ENCODE measurements at places on chromosomes 7 and 10.

- DNase-seq = no peak
These were observed 62.3 kb downstream of the C10orf120 start for GRCh38 chr10:122637376-122637775.

DNA sequence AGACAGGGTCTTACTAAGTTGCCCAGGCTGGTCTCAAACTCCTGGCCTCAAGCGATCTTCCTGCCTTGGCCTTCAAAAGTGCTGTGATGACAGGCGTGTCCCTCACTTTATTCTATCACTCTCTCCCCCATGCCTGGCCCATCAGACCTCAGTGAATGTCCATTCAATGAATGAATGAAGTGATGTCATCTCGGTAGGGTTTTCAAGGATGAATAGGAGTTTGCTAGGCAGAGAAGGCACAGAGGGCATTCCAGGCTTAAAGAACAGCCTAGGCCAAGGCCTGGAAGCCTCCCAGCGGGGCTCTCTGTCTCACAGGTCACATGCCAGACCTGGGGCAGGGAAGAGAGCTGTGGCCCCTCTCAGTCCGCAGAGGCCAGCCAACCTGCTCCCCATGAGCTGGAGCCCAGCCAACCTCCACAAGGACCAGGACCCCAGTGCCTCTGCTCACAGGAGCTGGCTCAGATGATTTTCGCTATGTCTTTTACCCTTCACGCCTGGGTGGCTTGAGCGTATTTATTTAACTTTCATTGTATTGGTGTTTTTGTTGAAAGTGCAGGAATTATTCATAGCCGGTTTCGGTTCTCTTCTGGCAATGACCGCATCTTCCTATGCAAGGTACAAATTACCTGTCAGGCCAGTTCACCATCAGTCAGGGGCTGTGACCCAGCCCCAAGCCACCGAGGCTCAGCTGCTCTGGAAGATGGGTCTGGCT, 11.8 kb upstream of the TNRC18 start:
- no peak for DNase-seq

- DNase-seq = no peak
These were observed 438 bp downstream of the ARID5B start for GRCh38 chr10:61901829-61902444.

- DNase-seq = no peak
These were observed 1.7 kb upstream of the C7orf25 start for GRCh38 chr7:42913591-42913990.

GRCh38 chr10:102434394-102435132, 2.2 kb upstream of the CUEDC2 start:
- no peak for DNase-seq

- no peak for DNase-seq
These were observed 372.1 kb upstream of the MKI67 start for GRCh38 chr10:128498378-128498730.

- DNase-seq = no peak
These were observed 53.8 kb downstream of the PARP12 start for GRCh38 chr7:140008755-140009610.

DNA sequence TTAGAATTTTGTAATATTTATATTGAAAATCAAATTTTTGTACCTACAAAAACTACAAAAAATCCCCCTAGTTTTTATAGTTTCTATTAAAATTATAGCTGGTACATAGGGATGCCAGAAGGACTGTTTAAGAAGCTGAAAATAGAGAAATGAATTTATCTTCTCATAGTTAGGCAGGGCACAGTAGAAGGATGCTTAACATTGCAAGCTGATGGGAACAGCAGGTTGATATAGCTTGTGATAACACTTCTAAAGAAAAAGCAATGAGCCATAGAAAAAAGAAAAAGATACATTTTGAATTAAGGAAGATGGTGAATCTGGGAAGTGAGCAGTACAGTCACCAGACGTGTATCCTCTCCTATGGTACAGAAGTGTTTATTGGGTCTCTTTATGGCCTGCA, 32.0 kb downstream of the PTEN start:
- DNase-seq = no peak

DNA sequence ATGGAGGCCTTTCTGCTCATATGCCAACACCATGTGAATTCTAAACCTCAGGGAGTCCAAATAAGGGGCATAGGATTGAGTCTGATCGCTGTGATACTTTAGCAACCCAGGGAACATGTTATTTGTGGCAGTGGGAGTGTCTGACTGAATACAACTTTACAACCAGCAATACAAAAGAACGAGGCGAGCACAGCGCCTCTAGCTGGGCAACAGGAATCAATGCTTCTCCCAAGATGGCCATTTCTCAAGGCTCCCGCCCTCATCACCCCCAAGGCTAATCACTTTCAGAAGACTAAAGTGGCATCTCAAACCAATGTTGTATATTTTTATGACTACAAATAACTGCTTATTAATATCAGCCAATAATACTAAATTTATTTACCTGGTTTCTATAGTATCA, 28.1 kb downstream of the YWHAG start:
- DNase-seq = no peak

DNA sequence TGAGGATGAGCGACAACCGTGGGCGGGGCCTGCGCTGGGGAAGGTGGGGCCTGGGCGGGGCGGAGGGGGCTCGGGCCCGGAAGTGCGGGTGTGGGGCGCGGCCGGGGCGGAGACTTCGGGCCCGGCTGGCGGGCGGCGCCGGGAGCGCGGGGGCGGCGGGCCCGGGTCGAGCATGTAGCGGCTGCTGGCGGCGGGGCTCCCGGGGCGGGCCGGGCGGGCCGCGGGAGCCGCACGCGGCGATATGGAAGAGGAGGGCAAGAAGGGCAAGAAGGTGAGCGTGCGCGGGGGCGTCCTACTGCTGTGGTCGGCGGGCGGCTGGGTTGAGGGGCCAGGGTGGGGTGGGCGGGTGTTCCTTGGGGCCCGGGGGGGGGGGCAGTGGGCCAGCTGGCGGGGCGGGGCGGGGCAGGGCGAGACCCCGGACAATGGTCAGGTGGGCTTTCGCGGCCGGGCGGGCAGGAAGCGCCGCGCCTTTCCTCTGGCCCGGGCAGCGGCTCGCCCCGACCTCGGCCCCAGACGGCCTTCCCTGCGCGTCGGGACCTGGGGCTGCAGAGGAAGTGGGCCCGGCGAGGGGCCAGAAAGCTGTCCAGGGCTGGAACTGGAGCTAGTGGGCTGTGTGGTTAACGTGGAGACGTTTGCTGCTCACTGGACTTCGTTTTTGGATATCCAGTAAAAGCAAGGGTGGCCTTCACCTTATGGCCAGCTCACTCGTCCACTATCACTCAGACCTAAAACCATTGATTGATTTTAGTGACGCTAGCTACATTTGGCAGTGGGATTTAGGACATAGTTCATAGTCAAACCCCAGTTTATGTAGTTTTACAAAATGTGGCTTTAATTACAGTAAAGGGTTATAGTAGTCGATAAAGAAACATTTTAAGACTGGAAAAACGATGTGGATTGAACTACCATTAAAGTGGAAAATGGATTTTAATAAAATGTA, at the start of gene CCM2:
Gene CCM2 (plus strand): TSS at position 109 of the 940 bp plus-strand sequence. CDS start 133 bp downstream, at position 242.
- peak; percentile 48 for DNase-seq

- no peak for DNase-seq
These were observed 40.9 kb upstream of the ANLN start for GRCh38 chr7:36348771-36349170.

GRCh38 chr10:7090529-7090928, 320.3 kb downstream of the SFMBT2 start:
- no peak for DNase-seq

DNA sequence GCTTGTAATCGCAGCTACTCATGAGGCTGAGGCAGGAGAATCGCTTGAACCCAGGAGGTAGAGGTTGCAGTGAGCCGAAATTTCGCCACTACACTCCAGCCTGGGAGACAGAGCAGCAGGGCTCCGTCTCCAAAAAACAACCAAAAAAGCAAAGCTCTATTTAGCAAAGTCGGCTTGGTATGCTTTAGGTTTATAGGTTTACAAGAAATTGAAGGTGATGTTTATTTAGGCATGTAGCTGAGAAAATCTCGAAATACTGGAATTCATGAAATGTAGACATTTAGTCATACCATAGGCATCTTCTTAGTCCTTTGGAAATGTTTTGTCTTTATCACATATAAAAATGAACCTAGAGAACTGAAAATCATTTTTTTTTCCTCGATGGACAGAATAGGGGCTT, 453.8 kb upstream of the ANKRD30A start:
- peak; percentile 43 for DNase-seq

- no peak for DNase-seq
These were observed 45.4 kb downstream of the FBXW4 start for GRCh38 chr10:101649525-101650085.

DNA sequence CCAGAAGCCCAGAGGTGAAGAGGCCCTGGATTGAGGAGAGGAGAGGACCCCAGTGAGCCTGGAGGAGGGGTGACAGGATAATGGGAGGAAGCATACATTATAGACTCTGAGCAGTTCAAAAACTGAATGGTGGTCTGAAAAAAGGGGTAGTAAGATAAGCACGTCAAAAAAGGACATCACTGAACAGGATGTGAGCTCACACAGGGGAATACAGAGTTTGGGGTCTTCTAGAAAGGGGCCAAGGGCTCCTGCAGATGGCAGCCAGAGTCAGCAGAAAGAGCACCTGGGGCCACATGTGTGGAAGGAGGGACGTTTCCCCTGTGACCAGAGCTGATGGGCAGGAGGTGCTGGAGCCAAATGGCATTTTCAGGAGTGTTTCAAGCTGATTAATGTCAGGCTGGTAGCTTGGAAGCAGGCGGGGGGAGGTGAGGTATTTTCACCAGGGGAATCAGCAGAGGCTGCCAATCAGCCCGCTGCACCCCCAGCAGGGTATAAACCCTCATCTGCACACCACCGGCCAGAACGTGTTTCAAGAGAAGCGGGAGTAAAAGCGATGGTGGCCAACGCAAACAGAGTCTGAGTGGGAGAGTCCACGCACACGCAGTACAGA, 85.8 kb downstream of the TNS3 start:
- DNase-seq = no peak

- DNase-seq = no peak
These were observed 14.0 kb upstream of the CTBP2 start for GRCh38 chr10:125174360-125174759.

DNA sequence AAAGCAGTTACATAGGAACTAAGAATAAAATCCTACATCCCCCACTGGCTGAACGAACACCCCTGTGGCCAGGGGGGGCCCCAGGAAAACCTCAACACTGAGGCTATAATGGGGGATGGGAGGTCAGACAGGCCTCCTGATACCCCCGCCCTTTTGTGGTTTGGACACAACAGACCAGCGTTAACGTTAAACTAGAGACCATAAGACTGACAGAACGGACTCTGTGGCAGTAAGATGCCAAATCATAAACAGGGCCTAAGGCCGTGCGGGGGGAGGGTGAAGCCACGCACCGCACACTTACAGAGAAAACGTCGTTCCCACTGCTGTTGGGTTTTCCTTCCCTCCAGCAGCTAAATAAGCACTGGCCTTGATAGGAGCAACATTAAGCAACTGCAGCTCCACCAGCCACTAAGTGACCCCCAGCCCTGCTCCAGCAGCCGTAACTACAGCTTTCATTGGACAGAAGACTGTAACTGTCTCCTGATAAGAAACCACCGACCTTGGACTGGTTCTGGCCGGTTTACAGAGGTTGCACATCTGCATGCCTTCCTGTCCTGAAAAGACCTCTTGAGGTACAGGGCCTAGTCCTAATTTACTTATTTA, 3.4 kb upstream of the PPP2R2D start:
- no peak for DNase-seq

DNA sequence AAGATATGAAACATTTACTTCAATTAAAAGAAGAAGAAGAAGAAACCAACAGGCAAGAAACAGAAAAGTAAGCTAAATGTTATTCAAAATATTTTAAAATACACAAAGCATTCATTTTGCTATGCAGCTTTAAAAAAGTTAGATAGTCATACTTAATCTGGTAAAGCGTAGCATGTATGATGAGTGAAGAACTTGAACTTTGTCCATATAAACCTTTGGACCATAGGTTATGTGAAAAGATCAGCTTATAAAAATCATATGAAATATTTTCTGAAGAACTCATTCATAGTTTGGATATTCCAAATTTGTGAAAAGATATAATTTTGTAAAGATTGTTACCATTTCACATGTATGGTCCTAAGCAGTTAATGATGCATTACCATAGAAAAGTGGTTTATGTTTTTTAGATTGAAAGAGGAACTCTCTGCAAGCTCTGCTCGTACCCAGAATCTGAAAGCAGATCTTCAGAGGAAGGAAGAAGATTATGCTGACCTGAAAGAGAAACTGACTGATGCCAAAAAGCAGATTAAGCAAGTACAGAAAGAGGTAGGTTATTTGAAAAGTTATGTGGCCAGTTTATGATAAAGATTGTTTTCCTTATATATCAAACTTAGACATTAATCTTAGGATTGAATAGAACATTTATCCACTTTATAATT, 37.3 kb downstream of the KIF20B start:
- no peak for DNase-seq

- DNase-seq = no peak
These were observed 152.1 kb upstream of the LYZL2 start for GRCh38 chr10:30781670-30782121.

DNA sequence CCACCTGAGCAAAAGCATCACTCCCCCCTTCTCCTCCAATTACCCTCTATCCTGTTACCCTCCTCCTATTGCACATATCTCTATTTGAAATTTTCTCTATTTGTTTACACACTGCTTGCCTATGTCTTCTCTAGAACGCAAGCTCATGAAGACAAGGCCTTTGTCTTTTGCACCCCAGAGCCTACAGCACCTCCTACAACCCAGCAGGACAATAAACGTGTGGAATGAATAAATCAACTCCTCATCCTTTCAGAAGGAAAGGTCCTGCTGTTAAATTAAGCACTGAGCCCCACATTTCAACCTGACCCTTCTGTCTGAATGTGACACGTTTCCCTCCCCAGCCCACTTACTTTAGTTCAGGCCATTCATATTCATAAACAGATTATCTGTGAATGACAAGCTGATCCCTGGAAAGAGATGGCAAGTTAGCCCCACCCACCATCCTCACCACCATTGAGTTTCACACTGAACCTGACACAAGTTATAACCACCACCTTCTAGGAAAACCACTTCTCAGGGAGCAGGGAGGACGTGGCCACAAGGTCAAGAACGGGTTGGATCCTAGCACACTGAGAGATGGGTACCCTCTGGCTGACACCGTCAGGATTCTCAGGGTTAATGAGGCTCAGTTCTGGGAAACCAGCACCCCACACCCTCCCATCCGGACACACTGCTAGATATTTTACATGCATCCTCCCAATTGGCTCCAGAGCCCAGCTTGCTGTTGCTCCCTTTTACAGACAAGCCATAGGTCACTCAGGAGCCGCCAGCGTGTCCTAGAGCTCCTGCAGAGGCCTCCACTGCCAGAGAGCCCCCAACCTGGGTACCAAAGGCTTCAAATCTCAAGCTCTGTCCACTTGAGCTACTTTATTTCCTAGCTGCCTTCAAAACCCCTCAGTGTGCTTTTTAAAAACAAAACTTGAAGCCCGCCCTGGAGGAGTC, 934 bp downstream of the PRTFDC1 start:
- peak; percentile 34 for DNase-seq

- no peak for DNase-seq
These were observed 323.5 kb downstream of the ADARB2 start for GRCh38 chr10:1413823-1414222.

- peak; percentile 73 for DNase-seq
These were observed 6.4 kb upstream of the MYL10 start for GRCh38 chr7:101635484-101635883.

DNA sequence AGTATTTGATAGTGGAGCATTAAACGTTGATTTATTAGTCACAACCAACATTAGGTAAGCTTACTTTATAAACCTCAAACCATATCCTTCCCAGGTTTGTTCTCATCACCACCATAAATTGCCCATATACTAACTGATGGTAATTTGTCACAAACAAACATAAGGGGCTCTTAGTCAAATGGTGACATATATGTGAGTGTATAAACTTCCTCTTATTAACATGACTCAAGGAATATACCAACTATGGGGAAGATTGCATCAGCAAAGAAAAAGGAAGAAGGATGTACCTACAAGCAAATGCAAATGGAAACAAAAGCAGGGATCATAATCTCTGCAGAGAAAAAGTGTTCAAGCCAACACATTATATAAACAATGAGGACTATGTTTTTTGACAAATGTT, 418.2 kb upstream of the AKR1E2 start:
- DNase-seq = peak; percentile 48
